ENCODE measurements at places on chromosomes 7 and 10.

DNA sequence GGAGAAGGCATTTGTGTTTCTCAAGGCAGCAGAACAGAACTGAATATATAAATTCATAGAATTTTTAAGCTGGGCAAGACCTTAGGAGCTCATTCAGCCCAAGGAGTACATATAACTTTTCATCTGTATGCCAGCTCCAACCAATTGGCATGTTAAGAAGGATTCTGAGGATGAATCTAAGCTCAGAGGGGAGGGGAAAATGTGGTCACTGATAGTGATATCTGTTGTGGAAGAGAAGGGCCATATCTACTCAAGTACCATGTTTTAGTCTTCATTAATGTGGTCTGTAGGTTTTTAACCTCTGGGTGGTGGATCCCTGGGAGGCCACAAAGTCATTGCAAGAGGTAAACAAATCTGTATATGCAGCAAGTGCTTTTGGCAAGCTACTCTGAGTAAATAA lies 6.4 kb downstream of the CALD1 start:
- DNase-seq = no peak

- no peak for DNase-seq
Observed at GRCh38 chr10:114973306-114973705, 35.3 kb downstream of the TRUB1 start.

DNA sequence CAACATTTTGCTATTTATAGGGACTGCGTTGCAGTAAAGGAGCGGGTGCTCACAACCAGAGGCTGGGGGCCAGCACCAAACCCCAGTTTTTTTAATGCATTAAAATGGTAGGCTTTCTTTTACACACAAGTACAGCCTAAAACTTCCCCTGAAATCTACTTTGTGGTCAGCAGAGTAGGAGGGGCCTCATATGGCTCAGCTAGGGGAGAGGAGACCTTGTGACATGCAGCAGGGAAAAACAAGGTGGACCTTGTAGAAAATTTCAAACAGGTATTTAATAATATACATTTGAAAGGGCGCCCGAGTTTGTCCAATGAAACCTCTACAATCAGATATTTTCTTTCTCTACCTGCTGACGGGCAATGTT lies 1.4 kb downstream of the CCDC136 start:
- DNase-seq = no peak

GRCh38 chr10:70347321-70347720 lies 35.1 kb downstream of the LRRC20 start:
- no peak for DNase-seq

- no peak for DNase-seq
Observed at GRCh38 chr7:11450281-11450680, 381.7 kb downstream of the THSD7A start.

DNA sequence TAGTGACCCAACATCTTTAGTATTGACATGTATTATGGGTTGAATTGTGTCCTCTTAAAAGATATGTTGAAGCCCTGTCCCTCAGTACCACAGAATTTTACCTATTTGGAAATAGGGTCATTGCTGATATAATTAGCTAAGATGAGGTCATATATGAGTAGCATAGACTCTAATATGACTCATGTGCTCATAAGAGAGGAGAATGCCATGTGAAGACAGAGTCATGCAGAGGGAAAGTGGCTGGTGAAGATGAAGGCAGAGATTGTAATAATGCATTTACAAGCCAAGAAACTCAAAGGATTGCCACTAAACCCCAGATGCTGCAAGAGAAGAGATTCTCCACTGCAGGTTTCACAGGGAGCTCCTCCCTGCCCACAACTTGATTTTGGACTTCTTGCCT lies 496.4 kb downstream of the KIF20B start:
- DNase-seq = no peak
